IPS DF 6.9 (cell line): ENCODE measurements at places on chromosomes 11 and 22.
A peak's percentile ranks its signal among the peaks of the same experiment; 100 is the strongest.

GRCh38 chr11:76302996-76303395, 77.9 kb downstream of the THAP12 start:
- no peak for DNase-seq

GRCh38 chr22:46237453-46238124, 12.5 kb downstream of the CDPF1 start:
- no peak for DNase-seq

- no peak for DNase-seq
Observed at GRCh38 chr11:75347781-75348566, 3.5 kb downstream of the ARRB1 start.

GRCh38 chr11:17954395-17955252, 58.2 kb downstream of the SERGEF start:
- no peak for DNase-seq

DNA sequence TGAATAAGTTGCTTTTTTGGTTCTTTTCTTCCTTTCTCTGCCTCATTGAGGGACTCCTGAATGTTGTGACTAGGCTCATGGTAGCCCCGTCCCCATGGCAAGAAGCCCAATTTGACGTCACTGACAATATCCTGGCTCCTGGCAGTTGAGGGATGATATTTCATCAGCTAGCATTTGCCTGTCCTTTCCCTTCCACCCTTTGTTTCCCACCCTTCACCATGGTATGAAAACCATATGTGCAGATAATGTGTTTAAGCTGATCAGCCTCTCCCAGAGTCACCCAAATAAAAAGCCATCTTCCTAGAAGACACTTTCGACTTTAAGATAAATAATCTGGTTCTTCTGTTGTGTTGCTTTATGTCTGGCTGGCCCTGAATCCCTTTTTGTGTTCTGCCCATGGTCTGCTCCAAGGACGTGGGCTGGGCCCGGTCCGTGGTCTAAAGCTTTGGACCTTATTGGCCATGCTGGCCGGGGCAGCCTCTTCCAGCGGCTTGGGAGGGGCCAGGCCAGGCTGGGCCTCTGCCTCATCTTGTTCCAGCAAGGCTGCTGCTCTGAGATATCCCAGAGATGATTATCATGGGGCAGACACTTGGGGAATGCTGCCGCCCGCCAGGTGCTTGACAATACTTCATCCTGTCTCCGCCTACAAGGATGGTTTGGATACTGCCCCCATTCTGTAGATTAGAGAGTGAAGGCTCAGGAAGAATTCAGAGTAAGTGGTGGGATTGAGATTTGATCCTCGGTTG, 5.1 kb downstream of the TSPAN18 start:
- no peak for DNase-seq

- DNase-seq = no peak
Observed at GRCh38 chr11:101812546-101812945, 102.3 kb upstream of the CEP126 start.

DNA sequence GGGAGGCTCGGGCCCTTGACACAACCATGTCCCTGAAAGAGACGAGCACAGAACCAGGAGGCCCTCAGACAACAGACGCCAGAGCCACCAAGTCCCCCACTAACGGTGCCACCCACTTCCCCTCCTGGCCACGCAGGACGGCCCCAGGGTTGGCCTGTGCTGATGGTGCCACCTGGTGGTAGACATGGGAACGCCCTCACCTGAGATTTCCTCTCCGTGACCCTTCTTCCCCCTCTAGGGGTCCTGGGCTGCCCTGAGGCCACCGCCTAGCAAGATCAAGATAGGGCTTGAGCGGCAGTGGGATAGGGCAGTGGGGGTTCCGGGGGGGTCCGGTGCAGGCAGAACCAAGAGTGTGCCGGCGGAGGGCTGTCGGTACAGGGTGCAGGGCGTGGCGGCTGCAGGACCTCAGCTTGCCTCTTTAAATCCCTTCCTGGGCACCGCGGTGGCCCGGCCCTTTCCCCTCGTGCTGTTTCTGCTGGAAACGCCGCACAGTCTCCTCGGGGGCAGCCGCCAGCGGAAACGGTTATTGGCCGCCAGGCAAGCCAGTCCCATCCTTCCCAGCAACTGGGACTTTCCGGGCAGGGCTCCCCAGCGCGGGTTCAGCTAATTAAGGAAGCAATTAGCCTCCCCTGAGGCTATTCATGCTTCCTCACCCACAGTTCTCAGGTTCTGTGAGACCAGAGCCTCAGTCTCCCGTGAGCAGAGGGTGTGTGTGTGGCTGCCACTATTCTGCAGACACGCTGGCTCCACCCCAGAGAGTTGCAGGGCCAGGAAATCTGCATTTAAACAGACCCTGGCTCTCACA, 5.5 kb upstream of the NFAM1 start:
- DNase-seq = peak; percentile 67

- no peak for DNase-seq
Observed at GRCh38 chr22:44944883-44945601, 64.8 kb downstream of the PHF21B start.

GRCh38 chr11:67640758-67641337, 1.3 kb upstream of the TBX10 start:
- DNase-seq = no peak

DNA sequence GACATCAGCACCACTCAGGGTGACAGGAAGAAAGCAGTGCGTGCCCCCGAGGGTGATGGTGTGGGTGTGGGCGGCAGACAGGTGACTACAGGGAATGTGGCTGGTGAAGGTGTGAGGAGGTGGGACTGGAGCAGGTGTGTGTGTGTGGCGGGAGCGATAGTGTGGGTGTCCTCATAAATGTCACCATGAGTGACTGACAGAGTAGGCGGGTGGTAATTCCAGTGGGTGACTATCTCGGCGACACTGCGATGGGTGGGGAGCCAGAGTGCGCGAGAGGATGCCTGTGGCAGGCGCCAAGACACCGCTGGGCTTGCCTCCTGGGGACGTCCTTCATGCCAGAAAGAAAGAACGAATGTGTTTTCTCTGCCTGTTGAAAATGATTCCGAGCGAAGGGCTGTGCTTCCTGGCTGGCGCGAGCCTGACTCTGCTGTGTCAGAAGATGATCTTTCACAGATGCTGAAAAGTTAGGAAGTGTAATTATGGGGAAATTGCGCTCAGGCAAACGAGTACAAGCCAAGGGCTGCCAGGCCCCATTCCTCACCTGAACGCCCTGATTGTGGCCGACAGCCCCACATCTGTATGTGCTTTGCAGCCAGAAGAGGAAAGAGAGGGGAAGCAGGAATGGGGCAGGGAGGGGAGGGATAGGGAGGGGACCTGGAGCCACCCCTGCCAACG, 98.8 kb upstream of the CD82 start:
- DNase-seq = no peak

DNA sequence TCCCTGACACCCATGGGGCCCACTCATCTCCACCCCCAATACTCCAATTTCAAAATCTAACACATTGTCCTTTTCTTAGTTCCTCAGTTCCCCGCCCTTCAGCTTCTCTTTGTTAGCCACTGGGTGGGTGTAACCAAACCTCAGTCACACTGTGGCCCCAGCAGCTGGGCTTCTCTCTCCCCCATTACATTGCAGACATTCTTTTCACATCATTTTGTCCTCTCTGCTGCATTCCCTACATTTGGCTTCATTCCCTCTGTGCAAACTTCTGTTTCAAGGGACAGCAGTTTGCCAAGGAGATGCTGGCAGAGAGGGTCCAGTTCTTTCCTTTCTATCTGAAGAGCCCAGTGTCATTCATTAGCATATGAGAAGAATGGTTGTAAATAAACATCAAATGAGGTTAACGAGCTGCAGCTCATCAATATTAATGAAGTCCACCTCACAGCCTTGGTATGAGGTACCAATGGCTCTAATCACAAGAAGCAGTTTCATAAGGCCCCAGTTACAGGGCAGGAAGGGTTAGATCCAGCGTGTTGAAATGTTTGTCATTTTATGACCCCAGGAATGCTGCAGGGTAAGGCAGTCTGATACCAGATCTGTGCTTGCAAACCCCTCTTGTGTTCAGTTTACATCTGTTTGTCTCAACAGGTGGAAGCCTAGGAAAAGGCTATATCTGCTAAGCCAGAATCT, 72.3 kb downstream of the ARFGAP2 start:
- no peak for DNase-seq

- no peak for DNase-seq
Observed at GRCh38 chr11:63610604-63611394, 3.4 kb downstream of the PLAAT3 start.

GRCh38 chr22:31646186-31647019, 15.6 kb downstream of the PISD start:
- DNase-seq = no peak

- DNase-seq = no peak
Observed at GRCh38 chr11:32658639-32659406, 75.2 kb downstream of the EIF3M start.

DNA sequence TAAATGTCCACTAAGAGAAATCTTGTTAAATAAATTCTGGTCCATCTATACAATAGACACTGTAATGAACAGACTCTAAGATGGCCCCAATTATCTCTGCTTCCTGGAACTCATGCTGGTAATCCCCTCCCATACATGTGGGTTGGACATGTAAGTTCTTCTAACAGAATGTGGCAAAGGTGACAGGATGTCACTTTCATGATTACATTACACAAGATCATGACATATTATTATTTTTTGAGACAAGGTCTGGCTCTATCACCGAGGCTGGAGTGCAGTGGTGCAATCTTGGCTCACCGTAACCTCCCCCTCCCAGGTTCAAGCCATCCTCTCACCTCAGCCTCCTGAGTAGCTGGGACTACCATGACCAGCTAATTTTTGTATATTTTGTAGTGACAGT, 14.6 kb upstream of the NDUFC2 start:
- DNase-seq = no peak

- DNase-seq = no peak
Observed at GRCh38 chr11:47905358-47906059, 57.4 kb upstream of the NUP160 start.

- DNase-seq = no peak
Observed at GRCh38 chr22:36463783-36464184, 17.7 kb downstream of the TXN2 start.

DNA sequence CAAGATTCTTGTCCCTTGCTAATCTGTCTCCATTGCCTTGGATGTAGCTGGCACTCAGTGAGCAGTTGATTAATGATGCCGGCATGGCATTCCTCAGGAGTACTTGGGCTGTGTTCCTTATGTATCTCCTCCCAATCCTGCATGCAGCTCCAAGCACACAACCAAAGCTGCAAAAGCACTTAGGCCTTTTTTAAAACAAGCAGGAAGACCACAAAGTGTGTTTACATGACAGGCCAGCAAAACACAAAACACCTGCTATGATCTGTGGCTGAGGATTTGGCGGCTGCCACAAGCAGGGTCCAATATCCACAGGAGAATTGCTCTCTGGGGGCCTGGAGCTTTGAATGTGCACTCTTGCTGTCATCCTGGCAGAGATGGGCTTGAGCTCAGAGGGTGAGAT, 8.9 kb downstream of the ABTB2 start:
- no peak for DNase-seq

DNA sequence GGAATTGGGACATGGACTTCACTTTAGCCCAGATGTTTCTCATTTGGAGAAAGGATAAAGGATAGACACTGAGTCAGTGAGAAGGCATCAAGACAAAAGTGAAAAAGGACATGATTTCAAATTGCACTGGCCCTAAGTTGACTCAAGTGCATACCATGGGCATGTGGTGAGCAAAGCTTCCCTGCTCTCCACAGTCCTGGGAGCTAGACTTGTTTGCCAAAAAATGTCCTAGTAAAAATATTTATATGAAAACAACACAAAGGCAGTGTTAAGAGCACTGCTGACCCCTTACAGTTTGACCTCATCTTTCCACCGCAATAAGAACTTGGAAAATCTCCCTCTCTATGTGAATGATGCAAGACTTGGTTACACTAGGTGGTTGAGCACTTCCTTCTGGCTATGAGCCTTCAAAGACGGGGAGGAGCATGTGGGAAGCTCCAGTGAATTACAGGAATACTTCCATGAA, 46.5 kb upstream of the FIBIN start:
- DNase-seq = no peak

GRCh38 chr22:31449506-31449905, 40.1 kb downstream of the EIF4ENIF1 start:
- no peak for DNase-seq

- no peak for DNase-seq
Observed at GRCh38 chr11:93686812-93687211, 25.3 kb downstream of the CEP295 start.

- no peak for DNase-seq
Observed at GRCh38 chr11:121692236-121692635, 239.5 kb upstream of the SORL1-AS1 start.

- DNase-seq = no peak
Observed at GRCh38 chr22:50730941-50731661, 6.9 kb upstream of the ACR start.

DNA sequence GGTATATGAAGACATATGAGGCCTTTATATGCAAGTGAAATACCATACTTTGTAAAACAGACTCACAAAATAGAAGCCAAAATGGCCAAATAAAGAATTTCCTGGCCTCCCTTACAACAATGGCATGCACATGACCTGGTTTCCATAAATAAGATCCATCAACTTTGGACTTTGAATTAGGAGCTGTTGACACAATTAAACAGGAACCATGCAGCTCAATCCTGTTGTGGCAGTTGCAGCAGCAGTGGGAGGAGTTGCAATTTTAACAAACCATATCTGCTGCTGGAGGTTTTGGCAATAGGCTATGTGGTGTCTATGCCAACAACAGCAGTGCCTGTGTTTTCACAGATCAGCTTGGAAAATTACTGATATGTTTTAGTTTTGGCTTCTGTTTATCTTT, 818.6 kb downstream of the FAM181B start:
- DNase-seq = no peak
